ENCODE measurements at places on chromosomes 2 and 18.
A peak's percentile ranks its signal among the peaks of the same experiment; 100 is the strongest.

DNA sequence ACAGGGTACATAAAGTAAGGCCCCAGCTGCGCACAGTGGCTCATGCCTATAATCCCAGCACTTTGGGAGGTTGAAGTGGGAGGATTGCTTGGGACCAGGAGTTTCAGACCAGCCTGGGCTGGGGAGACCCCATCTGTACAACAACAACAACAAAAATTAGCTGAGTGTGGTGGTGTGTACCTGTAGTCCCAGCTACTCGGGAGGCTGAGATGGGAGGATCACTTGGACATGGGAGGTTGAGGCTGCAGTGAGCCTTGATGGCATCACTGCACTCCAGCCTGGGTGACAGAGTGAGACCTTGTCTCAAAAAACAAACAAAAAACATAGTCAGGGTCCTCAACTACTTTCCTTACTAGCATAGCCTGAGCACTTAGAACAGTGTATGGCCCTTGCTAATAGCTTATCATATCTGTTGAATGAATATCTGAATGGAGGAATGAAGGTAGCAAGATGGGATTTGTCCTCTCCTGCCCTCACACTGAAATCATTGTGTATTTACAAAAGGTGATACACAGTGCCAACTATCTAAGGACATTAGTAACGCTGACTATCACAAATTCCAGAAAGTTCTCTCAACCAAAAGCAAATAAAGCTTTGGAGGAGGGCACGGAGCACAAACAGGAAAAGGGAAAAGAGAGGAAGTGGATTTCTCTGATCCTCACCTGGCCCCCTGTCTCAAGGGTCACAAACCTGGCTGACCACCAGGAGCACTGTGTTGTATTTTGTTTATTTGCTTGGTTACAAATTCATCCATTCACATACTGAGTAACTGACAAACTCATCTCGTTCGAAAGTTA, 38.1 kb downstream of the L3MBTL4 start:
- no peak for DNase-seq

- DNase-seq, result no peak
Measured at GRCh38 chr2:127079358-127079920, 27.5 kb downstream of the BIN1 start.

GRCh38 chr2:6635296-6635695, 230.4 kb downstream of the CMPK2 start:
- no peak for DNase-seq

DNA sequence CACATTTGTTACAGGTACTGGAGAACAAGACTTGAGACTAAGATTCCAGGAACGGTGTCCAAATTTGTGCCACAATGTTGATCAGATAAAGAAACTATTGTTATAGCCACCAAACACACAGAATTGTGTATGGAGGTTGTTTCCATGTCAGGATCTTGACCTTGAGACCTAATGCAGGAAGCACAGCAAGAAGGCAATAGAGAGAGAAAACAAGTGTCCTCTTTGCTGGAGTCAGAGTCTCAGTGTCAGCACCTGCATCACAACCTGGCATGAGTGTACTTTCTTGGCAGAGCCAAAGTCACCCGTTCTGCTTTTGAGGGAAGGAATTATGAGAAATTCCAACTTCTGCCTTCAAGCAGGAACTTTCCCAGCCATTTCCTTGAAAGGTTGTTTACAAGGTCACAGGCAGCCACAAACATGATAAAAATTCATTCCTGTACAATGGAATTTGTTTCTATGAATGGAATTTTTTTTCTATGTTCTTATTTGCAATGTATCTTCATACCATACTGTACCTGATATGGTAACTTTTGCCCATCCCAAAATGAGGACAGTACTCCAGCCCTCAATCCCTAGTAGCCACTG, 118.4 kb downstream of the PKP4 start:
- DNase-seq, result no peak

DNA sequence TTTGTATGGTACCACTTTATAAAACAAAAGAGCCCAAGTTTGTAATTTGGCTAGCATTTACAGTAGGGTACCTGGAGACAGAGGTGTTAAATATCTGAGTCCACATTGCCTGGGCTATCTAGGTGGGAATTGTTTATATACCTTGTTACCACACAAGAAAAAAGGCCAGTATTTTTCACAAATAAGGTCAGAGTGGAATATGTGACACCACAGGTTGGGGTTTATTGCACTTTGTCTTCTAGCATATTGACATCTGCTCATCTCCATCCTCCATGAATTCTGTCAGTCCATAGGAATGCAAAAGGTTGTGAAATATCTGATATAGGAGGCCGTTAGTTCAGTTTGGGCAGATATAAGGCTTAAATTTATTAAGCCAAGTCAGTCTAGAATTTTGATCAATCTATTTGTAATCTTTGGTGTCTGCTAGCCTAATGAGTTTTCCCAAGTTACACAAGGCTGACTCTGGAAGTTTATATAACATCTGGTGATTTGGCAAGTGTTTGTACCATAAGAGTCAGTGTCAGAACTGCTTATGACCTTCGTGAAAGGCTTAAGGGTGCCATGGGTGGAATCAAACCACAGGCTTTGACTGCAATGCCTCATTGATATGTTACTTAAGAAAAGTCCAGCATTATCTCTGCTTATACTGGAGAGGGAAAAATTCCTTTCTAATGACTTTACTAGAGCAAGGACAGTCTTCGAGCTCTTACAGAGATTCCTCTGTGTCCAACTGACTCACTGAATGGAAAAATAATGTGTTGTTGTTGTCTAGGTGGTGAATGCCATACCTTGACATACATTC, 11.3 kb upstream of the DPP4 start:
- no peak for DNase-seq

GRCh38 chr2:26567534-26567933, 73.6 kb downstream of the CIB4 start:
- DNase-seq, result no peak

DNA sequence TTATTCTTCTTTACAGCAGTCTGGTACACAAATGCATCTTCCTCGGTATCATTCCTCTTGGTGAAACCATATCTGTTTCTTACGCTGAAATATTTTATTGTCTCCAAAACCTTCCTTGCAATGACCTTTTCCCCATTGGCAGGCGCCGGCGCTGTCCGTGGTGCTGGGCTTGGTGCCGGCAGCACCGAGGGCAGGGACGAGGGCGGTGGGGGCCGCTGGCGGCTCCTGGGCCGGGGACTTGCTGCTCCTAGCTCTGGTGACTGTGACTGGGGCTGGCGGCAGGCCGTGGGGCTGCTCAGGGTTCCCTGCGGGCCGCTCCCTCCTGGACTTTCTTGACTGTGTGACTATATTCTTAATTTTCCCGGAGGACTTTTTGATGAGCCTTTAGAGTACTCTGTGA, 72.5 kb downstream of the GPR39 start:
- no peak for DNase-seq

DNA sequence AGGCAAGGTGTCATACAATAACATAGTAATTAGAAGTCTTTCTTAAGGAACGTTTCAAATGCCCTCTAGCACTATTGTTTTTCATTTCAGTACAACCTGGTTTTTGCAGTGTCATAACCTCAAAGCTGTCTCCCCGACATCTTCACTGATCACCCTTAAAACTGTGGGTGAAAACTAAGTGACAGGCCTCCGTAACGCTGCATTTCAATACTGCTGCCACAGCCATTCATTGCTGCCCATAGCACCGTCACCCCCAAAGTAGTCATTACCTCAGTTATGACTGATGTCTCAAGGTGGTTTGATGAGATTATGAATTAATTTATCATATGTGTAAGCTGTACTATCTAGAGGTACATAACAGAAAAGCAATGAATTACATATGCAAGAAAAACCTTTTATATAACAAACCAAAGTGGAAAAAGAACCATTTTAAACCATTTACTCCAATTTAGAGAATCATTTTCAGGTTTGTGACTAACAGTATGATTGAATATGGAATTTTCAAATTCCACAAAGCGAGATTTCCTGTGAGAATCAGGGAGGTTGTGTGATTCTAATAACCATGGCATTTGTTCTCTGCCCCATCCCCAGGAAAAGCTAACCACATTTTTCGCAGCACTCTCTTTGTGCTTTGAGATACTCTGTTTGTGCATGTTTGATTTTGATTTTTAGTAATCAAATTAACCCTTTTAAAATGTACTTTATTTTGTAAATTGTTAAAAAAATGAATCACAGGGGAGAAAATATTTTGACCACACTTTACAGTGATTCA, 263.0 kb downstream of the PTGR3 start:
- DNase-seq, result no peak

- DNase-seq, result no peak
Measured at GRCh38 chr18:55585065-55585919, 2.7 kb downstream of the TCF4 start.

DNA sequence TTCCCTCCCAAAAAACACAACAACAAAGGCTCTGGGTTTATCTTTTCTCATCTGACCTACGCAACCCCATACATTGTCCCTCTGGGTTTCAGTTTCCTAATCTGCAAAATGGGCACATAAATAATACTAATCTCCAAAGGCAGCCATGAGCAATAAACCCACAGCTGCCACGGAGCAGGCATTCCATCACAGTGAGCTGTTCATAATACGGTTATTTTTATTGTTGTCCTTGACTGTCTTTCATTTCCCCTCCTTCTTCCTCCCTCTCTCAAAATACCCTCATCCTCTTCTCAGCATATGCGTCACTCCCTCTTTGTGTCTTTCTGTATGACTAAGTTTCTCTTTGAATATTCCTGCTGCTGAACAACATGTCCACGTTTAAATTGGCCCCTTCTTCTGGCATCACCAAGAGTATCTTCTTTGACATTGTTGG, 129.8 kb upstream of the CAB39 start:
- DNase-seq, result no peak

DNA sequence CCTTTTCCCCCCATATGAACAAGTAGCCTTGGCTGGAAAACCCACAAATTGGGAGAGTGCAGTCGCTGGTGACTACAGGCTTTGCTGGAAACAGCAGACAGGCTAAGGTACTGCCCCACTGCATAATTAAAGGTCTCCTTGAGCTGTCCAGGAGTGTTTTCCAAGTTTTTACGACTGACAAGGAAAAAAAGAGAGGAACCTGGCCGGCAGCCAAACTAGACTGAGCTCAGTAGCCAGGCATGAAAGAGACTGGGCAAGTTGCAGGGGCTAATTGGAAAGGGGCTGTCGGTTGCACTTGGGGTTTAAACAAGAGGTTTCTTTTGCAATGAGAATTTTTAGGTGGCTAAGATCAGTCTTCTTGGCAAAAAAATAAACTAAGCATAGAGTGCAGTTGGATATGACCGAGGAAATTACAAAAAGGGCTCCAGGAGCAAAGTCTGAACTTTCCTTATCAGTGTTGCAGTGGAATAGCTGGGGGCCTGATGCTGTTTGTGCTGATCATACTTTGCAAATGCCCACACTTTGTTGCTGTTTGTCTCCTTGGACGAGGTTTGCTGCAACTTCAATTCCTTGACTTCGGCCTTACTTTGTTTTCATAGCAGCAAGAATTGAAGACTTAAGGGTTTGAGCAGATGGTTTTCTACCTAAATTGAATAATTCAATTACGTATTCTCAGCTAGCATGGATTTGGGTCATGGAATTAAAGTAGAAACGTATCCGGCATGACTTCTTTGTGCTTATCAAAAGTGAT, 2.1 kb downstream of the GULP1 start:
- DNase-seq, result no peak

GRCh38 chr2:219027511-219028055, 13.7 kb downstream of the CFAP65 start:
- DNase-seq, result no peak

DNA sequence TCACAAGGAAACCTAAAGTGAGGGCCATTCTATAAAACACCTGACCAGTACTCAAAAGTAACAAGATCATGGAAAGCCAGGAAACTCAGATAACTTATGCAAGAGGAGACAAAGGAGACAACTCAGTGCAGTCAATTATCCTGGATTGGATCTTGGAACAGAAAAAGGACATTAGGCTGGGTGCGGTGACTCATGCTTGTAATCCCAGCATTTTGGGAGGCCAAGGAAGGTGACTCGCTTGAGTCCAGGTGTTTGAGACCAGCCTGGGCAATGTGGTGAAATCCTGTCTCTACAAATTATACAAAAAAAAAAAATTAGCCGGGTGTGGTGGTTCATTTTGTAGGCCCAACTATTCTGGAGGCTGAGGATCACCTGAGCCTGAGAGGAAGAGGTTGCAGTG, 424.5 kb upstream of the SPRED2 start:
- no peak for DNase-seq

GRCh38 chr2:201151127-201151981, 31.6 kb upstream of the CASP10 start:
- no peak for DNase-seq

DNA sequence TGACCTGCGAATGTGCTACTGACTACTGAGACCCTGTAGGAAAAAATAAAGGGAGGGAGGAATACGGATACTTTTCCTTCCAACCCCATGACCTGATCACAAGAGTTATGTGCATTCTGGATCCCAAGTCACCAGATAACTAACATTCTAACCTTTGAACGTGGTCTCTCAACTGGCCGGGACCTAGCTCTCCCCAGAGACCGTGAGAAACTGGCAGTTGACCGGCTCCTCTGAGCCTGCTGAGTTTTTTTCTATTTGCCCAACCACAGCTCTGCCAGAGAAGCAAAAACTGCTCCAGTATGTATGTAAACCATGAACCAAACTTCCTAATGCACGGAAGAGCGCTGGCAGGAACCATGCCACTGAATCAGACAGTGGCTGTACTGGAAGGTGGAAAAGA, 47.5 kb upstream of the PTMA start:
- DNase-seq, result no peak

GRCh38 chr2:40488927-40489677, 37.2 kb upstream of the SLC8A1 start:
- peak; percentile 13 for DNase-seq

DNA sequence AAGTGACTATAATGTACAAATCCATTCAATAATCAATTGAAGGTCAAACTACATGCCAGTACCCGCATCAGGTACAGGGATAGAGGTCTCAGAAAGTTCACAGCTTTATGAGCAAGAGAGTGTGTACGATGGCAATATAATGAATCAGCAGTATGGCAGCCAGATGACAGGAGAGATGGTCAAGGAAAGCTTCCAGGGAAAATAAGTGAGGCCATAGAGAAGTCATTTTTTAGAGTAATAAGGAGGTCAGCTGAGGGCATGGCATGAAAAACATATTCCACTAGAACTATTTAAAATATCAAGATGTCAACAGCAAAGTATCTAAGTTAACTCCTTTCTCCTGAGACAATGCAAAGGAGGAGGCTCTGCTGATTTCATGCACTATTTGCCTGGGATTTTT, 108.0 kb downstream of the SLC8A1 start:
- DNase-seq, result no peak

GRCh38 chr18:68660354-68661183, 54.3 kb downstream of the TMX3 start:
- DNase-seq, result no peak

DNA sequence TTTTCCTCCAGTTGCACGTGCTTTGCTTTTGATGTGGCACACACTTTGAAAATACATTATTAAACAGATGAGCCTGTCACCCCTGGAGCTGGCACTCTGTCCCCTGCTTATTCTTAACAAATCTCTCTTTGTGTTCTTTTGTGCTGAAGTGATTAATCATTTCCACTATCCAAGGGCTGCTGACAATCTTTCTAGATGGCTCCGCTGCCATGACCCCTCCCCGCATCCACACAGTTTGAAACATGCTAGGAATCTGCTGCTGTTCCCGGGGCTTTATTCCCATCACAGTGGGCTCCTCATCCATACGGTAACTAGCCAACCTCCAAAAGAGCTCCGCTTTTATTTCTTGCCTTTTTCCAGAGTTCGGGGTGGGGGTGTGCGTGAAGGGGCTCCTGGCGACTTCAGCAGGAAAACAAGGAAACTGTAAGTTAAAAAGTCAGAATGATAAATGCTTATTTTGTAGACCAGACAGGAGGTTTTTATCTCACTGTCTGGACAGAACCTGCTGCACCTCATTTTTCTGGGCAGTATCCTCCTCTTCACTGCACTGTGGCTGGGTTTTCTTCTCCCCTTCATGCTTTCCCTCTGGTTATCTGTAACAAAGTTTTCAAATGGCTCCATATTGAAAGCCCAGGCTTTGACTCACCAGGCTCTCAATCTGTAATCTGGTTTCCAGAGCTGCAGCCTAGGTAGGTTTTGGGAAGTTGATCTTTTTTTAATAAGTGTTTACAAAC, 319.7 kb downstream of the AFF3 start:
- DNase-seq, result no peak
